ENCODE measurements at places on chromosomes 2 and 18.

GRCh38 chr2:109591206-109591605 is 22.6 kb downstream of the SEPTIN10 start:
- no peak for DNase-seq

- no peak for DNase-seq
Observed at GRCh38 chr2:32962690-32963089, 15.9 kb downstream of the LTBP1 start.

DNA sequence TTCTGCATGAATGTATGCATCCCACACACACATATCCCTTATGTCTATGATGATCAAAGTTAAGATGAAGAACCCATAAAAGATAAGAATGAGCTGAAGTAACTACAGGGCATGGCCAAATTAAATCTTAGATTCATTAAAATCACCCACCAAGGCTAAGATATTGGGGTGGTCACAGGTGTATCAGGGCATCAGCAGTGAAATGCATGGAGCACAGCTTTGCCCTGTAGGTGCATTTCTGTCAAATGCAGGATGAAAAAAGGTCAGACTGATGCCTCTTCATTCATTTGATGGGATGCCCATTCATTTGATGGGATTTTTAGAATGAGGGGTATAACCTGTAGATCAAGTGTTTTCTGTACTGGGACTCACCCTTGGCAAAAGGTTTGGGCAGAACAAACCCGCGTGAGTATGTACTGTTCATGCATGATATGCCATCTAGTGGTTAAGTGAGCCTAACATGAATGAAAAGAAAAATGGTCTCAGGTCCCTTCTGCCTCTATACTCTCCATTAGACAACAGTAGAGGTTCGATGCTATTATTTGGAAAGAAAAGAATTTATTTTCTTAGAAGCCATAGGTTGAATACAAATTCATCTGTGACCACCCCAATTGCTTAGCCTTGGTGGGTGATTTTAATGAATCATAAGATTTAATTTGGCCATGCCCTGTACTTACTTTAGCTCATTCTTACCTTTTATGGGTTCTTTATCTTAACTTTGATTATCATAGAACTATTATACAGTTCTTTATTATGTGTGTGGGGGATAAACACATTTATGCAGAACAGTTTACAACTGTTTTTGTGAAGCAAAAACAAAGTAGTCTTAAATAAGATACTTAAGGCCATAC is 43.2 kb upstream of the NOSTRIN start:
- peak; percentile 49 for DNase-seq

- DNase-seq: no peak
Observed at GRCh38 chr2:16101196-16101595, 160.8 kb downstream of the MYCN start.

DNA sequence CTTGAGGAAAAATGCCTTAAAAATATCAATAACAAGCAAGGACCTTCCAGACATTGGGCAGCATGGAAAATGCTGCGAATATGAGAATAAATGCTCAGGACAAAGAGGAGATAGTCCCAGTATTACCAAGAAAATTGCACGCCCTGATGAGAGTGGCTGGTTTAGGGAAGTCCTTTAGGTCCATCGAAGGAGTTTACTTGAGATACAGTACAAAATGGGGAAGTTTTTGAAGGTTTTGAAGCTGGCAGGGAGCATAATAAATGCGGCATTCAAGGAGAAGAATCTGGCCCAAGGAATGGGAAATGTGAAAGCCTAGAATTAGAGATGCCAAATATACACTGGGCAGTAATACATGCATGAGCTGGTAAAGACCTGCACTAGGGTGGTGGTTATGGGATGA is 90.2 kb upstream of the SPATS2L start:
- no peak for DNase-seq

DNA sequence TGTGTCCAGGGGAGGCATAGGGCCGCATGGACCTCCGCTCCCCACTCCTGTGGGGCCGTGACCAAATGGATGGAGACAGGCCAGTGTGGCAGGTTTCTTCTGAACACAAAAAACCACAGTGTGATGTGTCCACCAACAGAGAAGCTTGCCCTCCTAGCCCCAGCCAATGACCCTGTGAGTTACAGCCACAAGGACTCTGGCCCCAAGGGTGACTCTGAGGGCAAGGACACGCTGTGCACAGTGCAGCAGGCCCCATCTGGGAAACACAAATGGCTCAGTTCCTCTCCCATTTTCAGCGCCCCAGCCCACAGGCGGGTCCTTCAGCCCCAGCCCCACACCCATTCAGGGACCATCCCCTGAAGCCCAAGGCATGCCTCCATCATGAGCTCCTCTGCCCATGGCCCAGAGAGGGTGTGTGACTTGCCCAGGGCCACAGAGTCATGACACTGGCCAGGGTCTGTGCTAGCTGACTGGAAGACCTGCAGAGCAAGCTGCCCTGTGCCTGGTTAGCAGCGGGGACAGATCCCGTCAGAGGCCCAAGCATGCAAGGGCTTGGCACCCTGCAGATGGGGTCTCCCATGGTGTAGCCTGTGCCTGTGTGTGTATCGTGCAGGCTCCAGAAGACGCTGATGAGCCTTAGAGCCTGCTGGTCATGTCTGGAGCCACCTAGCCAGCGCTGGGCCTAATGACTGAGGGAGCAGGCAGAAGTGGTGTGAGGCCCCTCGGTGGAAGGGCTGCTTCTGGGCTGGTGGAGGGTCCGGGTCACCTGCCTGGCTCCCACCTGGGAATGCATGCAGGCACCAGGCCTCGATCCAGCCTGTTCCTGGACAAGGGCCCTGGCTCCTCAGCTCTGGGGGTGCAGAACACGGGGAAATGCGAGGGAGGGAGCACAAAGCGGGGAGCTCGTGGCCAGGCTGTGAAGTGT is 47.7 kb downstream of the HS6ST1 start:
- no peak for DNase-seq

- DNase-seq: no peak
Observed at GRCh38 chr18:57431467-57432080, 3.6 kb upstream of the ONECUT2 start.

- no peak for DNase-seq
Observed at GRCh38 chr2:42931818-42932195, 139.4 kb upstream of the HAAO start.

- DNase-seq: no peak
Observed at GRCh38 chr2:200470230-200470629, 39.6 kb downstream of the KCTD18 start.

GRCh38 chr2:98242003-98242402 is 104.3 kb upstream of the CNGA3 start:
- DNase-seq: no peak

GRCh38 chr2:216551234-216552068 is 52.8 kb downstream of the RPL37A start:
- no peak for DNase-seq

DNA sequence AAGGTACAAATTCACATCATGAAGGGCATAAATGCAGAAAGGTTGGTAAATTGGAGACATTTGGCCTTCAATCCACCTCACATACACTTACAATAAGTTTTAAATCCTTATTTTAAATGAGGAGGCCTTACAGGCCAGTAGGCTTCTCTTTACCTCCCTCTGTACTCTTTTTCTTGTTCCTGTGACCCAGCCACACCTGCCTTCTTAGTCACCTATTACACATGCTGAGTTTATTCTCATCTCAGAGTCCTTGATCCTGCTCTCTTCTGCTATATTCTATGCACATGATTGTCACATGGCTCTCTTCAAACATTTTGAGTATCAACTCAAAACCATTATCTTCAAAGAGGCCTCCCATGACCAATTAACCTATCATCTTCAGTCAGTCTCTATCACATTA is 491.5 kb downstream of the SATB2 start:
- no peak for DNase-seq

DNA sequence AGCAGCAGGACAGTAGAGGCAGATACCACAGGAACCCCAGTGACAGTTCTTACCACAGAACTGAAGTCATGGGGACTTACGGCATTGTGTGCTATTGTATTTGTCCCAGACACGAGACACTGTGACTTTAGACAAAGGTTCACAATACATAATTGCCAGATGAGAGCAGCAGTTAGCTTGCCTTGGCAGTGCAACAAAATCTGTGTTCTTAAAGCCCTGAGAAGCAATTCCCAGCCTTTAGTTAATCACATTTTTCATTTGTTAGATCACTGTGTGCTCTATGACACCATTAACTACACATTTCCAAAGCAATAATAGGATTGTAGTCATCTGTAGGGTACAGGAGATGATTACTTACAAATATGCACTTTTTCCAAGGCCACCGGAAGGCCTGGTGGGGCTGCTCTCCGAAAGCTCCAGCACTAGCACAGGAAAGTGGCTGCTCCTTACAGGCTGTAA is 97.5 kb upstream of the LDLRAD4 start:
- DNase-seq: no peak

GRCh38 chr2:170587922-170588321 is 127.2 kb upstream of the SP5 start:
- no peak for DNase-seq

GRCh38 chr2:221195829-221196228 is 376.3 kb downstream of the EPHA4 start:
- no peak for DNase-seq

DNA sequence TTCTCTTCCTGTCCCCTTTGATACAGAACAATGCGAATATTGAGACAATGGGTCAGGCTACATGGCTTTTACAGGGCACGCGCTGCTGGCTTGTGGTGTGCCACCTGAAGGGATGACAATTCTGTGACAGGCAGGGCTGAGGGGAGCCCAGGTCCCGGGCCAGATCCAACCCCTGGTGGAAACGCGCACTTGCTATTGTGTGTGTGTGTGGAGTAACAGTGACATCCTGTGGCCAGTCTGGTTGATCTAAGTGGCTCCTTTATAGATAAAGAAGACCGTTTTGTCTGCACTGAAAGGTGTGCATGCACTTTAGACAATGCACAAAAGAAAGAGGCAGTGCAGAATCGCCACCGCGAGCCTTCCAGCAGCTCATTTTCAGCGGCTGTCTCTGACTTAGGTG is 273.6 kb downstream of the HRH4 start:
- DNase-seq: no peak

- no peak for DNase-seq
Observed at GRCh38 chr2:26412091-26412673, 10.5 kb downstream of the DRC1 start.

DNA sequence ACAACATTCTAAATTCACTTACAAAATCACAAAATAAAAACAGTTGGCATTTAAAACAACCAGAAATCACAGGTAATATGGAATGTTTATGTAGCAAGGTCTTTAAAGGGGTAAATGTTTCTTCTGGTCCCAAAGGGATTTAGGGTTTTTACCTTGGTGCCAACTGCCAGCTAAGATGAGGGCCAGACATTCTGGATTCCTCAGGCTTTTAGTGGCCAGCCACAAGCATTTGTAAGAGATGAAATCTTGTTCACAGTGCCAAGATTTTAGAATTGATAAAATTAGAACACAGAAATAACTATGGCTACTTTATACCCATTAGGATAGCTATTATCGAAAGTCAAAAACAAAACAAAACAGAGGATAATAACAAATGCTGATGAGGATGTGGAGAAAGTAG is 60.4 kb upstream of the CDKL4 start:
- DNase-seq: no peak

- no peak for DNase-seq
Observed at GRCh38 chr2:60478660-60479059, 74.8 kb downstream of the BCL11A start.

GRCh38 chr2:9806656-9807055 is 36.6 kb upstream of the TAF1B start:
- DNase-seq: no peak

DNA sequence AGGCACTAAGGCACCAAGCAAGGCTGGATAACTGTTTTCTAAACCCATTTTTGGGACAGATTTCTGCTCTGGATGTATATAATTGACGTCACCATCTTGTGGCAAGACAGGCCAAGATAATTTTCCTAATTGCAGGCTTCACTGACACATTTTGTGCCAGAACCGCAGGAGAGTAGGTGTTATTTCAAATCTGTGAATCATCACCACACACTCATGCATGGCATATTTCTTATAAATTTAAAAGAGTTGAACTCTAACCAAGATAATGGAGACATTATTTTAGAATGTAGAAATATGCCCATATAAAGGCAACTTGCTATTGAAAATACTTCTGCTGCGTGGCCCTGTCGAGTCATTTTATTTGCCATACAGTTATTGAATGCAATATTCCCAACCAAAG is 68.3 kb upstream of the ACYP2 start:
- no peak for DNase-seq

DNA sequence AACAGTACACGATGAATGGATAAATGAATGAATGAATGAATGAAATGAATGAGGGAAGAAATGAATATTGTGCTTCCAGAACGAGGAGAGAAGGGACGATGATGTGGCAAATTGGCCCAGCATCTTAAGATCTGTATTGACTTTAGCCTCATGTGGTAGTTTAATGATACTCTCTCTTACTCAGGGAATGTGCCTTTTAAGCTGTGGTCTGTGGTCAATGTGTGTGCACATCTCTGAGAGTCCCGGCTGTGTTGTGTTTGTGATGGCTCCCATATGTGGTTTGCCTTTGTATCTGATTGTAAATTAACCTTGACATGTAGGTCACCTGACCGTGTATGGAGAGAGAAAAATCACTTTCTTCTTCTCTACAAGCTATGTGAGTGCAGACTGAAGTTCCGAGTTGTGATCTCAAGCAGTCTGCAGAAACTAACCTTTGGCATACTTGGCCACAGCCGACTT is 91.2 kb downstream of the NEDD4L start:
- DNase-seq: no peak
